Activated CD4-positive, alpha-beta T cell treated with anti-CD3 and anti-CD28 coated beads, Interleukin-10, Interleukin-2, amounts not matched to agents 100 ng/mL and 50 ng/mL, durations not matched to agents 16 hours and 8 hours (primary cell): ENCODE measurements at places on chromosomes 7 and 10.

GRCh38 chr7:54960517-54960916, 58.3 kb upstream of the EGFR start:
- DNase-seq: no peak

- DNase-seq: no peak
Measured at GRCh38 chr7:80449836-80450235, 62.0 kb downstream of the GNAT3 start.

- DNase-seq: peak; percentile 17
Measured at GRCh38 chr10:24451325-24451820, 242.4 kb downstream of the KIAA1217 start.

- no peak for DNase-seq
Measured at GRCh38 chr7:25253714-25254113, 25.4 kb upstream of the NPVF start.
